Trophoblast cell (in vitro differentiated cells and primary cell): ENCODE measurements at places on chromosomes 5 and 9.

GRCh38 chr5:73302797-73303147 lies 129.8 kb downstream of the TMEM174 start:
- no peak for DNase-seq

DNA sequence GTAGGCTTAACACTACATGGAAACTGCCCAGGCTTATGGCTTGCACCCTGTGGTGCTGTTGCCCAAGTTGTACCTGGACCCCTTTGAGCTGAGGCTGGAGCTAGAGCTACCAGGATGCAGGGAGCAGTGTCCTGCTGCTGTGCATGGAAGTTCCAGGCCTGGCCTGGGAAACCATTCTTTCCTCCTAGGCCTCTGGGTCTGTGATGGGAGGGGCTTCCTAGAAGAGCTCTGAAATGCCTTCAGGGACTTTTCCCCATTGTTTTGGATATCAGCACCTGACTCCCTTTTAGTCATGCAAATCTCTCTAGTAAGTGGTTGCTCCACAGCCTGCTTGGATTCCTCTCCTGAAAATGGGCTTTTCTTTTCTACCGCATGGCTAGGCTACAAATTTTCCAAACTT lies 7.9 kb upstream of the HRH2 start:
- no peak for DNase-seq

DNA sequence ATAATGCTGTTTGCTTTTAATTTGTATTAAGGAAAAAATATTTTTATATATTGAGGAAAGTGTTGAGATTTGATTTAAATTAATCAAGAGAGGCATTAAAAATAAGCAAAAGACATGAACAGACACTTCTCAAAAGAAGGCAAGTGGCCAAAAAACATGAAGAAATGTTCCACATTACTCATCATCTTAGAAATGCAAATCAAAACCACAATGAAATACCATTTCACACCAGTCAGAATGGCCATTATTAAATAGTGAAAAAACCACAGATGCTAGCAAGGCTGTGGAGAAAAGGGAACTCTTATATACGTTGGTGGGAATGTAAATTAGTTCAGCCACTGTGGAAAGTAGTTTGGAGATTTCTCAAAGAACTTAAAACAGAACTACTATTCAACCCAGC lies 45.9 kb downstream of the RANBP17 start:
- no peak for DNase-seq

GRCh38 chr9:93730648-93731047 lies 154.3 kb downstream of the PHF2 start:
- DNase-seq, result no peak

DNA sequence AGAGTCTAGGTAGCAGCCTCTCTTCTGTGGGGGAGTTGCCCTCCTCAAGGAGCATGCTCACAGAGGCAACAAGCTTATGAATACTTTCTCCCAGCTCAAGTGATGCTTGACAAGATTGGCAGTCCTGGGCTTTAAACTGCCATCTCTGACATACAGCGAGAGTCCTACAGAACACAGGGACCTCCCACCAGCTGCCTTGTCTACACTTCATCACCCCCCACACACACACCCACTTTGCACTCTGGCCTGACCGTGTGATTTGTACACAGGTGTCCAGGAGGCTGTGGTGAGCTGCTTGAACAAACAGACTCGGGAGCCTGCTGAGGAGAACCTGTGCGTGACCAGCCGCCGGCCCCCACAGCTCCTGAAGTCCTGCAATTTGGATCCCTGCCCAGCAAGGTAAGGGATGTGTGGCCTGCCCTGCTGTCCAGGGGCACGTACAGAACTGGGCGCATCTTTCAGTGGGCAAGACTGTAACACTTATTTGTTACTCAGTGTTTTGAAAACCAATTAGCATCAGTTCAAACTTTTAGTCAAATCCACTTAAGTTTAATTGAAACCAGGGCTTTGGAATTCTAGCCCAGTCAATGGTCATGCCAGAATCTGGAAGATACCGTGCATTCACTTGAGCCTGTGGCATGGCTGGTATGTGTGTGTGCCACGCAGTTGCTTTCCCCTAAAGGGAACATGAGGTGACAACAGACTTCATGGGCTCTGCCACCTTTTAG lies 247.5 kb downstream of the ADAMTSL1 start:
- DNase-seq, result no peak

DNA sequence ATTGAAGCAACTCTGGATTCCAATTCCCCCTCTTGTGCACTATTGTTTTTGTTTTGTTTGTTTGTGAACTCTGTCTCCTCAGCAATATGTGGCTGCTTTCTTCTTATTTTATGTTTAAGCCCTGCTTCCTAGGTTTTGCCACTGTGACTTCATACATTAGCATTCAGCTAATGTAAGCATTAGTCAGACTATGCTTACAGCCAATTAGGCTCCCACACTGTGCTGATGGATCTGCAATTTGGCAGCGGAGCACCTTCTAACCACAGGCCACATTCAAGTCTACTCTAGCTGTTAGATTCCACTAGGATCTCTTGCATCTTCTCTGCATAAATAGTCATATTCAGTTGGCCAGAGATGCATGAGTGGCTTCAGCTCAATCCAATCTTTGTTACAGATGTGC lies 9.6 kb upstream of the BICD2 start:
- no peak for DNase-seq

- DNase-seq, result no peak
Measured at GRCh38 chr9:114680259-114681001, 1.6 kb downstream of the TEX48 start.
